Aorta (tissue), 5 donors: ENCODE measurements at places on chromosomes 7 and 10. TPM values are rescaled to one million over a fixed set of nuclear protein-coding genes. Genes with fewer than 3 reads are reported as not detected.

The TAX1BP1 gene
- 79.9 TPM for polyA plus RNA-seq

The GHRHR gene
- 3.3 TPM for polyA plus RNA-seq

The GDF10 gene
- not detected for polyA plus RNA-seq

The APBB1IP gene
- 4.4 TPM for polyA plus RNA-seq

The HHEX gene
- 6.3 TPM for polyA plus RNA-seq
